ENCODE measurements at places on chromosomes 2 and 18.

DNA sequence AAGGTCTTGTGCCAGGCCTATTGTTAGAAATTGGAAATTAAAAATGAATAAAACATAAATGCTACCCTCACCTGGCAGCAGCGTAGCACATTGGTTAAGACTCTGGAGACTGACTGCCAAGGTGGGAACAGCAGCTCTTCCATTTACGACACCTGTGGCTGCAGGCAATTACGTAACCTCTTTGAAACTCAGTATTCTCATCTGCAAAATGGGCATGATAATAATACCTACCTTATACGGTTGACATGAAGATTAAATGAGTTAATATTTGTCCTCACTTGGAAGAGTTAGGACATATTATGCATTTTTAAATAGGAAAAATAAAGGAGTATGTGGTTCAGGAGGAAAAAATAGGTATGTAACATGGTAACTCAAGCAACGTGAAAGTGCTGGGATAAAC lies 279.3 kb upstream of the NCKAP5 start:
- no peak for DNase-seq

GRCh38 chr2:233201258-233202013 lies 50.0 kb upstream of the ATG16L1 start:
- no peak for DNase-seq

DNA sequence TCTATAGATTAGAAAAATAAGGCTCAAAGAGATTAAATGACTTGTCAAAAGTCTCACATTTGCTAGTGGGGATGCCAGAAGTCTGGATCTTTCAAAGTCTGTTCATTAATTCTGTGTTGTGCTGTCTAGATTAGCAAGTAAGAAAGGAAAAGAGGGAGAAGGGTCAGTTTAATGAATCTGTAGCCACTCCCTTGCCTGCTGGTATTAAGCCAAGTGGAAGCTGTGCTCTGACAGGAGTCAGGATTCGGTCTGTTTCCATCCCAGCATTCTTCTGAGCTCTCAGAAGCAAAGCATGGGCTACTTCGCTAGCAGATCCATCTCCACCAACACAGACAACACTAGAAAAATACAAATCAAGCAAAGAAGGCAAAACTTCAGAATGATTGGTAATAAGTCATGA lies 98.5 kb downstream of the CERKL start:
- no peak for DNase-seq

GRCh38 chr2:229210641-229211040 lies 60.4 kb downstream of the PID1 start:
- no peak for DNase-seq

- no peak for DNase-seq
These were observed 42.4 kb downstream of the IL1RL2 start for GRCh38 chr2:102229141-102229769.

- peak; percentile 58 for DNase-seq
These were observed 640 bp downstream of the SPTBN1 start for GRCh38 chr2:54456612-54457322.

DNA sequence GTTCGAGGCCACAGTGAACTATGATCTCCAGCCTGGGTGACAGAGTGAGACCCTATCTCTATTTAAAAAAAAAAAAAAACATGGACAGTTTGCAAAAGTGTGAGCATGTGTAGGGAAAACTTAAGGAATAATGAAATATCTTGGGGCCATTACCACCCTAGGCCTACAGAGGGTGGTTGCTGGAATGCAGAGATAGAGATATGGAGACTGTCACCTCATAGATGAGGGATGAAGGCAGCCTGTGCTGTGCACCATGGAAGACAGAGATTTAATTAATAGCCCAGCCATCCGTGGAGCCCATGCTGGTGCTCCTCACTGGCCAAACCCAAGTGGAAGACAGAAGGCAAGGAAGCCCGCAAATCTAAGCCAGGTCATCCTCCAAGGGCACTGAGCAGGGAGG lies 16.6 kb upstream of the CEP68 start:
- no peak for DNase-seq

- no peak for DNase-seq
These were observed 563.8 kb upstream of the NETO1 start for GRCh38 chr18:73431620-73432019.

DNA sequence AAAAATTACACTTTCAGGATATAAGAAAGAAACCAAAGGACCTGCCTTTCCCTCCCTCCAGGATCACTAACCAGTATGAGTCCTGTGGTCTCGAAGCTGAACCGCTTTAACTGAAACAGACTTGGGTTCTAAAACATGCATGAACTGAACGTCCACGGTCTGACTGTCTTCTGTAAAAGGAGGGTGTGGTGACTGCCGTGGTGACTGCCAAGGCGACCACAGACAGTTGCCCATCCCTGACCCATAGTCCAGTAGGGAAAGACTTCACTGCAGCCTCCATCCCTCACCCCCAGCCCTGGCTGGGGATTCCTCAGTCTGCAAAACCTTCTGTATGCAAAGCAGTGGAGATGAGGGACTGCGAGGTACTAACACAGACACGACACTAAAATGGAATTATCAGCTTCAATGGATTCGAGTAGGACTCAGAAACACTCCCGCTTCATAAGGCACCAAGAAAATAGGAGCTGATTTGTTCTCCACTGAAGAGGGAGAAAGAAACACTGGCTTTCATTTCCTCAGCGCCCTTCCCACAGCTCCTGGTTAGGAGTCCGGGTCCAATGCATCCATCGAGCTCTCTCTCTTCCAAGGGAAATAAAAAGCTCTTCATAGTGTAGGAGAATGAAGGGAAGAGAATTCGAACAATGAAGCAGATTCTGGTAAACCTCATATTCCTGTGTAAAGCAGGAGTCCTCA lies 197.2 kb downstream of the HDAC4 start:
- DNase-seq: no peak

DNA sequence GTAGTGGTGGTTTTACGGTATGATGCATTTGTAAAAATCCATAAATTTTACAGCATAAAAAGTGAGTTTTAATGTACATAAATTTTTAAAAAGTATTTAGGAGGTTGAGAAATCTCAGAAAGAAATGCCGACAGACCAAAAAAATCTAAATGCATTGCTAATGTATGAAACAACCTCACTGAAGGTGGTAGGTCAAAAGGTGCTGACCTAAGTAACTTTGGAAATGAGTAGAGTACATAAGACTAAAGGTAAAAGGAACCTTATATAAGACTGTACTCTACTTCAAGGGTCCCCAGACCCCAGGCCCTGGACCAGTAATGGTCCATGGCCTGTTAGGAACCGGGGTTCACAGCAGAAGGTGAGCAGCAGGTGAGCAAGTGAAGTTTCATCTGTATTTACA lies 163.4 kb downstream of the COL6A3 start:
- DNase-seq: no peak

GRCh38 chr2:3078684-3079083 lies 298.9 kb downstream of the EIPR1 start:
- DNase-seq: no peak

- no peak for DNase-seq
These were observed 42.5 kb upstream of the PID1 start for GRCh38 chr2:229313591-229313990.

DNA sequence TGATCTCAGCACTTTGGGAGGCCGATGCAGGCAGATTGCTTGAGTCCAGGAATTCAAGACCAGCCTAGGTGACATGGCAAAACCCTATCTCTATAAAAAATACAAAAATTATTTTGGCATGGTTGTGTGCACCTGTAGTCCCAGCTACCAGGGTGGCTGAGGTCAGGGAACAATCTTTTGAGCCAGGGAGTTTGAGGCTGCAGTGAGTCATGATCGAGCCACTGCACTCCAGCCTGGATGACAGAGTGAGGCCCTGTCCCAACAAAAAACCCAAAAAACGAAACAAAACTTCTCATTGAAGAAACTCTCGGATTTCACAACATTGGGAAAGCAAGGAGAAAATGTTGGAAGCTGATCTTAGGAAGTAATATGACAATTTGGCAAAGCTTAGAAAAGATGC lies 317.3 kb upstream of the MGAT5 start:
- DNase-seq: no peak

GRCh38 chr18:69267895-69268294 lies 132.8 kb upstream of the DOK6 start:
- no peak for DNase-seq

DNA sequence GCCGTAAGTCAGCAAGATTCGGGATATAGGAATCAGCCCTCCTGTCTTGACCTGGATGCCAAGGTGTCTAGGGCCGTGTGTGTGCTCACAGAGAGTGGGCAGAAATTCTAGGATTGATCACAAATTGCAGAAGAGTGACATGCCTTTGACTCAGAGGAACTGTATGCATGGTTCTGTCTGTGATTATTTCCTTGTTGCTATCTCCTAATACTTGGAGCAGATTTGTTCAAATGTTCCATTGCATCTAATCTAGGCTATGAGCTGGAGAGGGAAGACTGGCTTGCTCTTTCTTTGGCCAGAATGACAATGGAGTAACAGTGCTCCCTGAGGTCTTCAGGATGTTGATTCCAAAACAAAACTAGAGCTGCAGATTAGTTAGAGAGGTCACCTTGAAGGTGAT lies 115.0 kb downstream of the EN1 start:
- DNase-seq: no peak

DNA sequence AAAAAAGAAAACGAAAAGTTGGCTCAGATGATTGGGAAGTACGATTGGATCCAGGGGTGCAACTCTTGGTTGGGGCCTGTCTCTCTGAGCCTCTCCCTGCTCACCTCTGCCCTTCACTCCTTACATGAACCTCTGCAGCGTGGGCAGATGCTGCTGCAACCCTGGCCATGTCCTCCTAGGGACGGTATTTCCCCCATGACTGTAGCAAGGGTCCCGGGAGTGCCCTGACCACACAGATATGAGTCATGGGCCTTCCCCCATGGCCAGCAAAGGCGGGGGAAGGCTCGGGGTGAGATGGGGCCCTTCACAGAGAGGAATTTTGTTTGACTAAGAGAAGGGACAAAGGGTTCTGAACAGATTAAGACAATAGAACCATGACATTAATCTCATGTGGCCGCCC lies 129.0 kb downstream of the NCK2 start:
- peak; percentile 36 for DNase-seq

DNA sequence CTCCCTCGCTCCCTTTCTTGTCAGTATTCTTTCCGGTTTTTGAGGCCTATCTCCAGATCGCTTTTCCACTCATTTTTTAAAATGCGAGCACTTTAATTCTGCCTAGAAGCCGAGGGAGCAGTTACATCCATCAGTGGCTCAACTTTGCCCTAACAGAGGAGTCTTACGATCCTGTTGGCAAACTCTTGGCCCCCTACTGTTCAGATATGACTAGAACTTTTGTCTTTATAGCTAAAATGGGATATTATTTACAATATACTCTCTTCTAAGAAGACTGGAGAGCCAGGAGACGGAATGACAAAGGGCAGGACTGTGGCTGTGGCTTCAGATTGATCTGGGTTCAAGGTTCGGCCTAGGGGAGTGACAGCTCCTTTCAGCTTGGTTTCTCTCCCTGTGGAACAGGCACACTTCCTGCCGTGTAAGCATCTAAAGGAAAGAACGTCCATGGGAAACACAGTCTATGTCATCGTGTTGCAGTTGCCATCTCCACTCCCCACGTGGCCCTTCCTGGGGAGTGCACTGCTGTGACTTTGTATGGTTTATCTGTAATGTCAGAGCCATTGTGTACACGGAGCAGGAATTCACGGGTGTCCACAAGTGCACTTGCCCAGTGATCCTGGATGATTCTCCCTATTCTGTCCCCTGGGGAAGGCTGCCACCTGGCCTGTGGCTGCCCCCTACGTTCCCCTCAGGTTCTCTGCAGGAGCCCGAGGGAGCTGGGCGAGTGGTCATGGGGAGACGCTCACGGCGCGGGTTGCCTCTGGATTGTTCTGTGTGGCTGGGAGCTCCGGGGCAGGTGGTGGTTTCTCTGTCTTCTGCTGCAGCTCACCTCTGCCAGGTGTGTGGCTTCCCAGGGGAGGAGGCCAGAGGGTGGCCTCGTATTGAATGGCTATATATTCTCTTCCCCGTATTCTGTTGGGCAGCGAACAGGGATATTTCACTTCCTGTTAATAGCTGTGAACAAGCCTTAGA lies 222.0 kb downstream of the LDLRAD4 start:
- DNase-seq: no peak
